Dermis blood vessel endothelial cell (primary cell): ENCODE measurements at places on chromosomes 5 and 9. TPM values are rescaled to one million over a fixed set of nuclear protein-coding genes. Genes with fewer than 3 reads are reported as not detected.

GRCh38 chr5:77011498-77011897 is 18.7 kb upstream of the AGGF1 start:
- DNase-seq, result no peak

GRCh38 chr5:154365823-154366222 is 80.0 kb upstream of the SAP30L start:
- peak; percentile 42 for DNase-seq

The DND1 gene
- 0.14 and 0.68 TPM in 2 replicates for total RNA-seq

The GAS1 gene
- 1.4 and 1.5 TPM in 2 replicates for total RNA-seq

The C8G gene
- 1.7 TPM in 1 of 2 replicates, not detected in the other for total RNA-seq

GRCh38 chr5:6711409-6712141 is 1.7 kb upstream of the TENT4A start:
- no peak for DNase-seq

The PAX5 gene
- not detected in 2 replicates for total RNA-seq

The DMGDH gene
- 0.68 and 1.4 TPM in 2 replicates for total RNA-seq

DNA sequence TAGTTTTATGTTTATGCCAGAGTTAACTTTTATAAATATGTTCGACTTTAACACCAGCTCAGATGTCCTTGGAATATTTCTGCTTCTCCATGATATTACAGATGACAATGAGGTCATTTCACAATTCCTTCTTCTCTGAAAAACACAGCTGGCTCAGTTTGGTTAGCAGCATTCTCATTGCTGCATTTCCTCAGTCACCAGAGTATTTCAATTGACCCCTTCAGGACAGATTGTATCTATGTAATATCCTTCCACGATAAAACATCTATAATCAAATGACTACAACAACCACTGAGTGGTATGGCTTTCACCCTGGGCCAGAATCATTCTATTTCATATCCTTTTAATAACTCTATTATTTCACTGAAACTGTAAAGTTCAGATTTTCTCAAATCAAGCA is 148.7 kb downstream of the OXCT1 start:
- no peak for DNase-seq

- no peak for DNase-seq
Observed at GRCh38 chr5:122356855-122357254, 44.8 kb downstream of the SNCAIP start.

- DNase-seq, result peak; percentile 1
Observed at GRCh38 chr5:13477118-13477737, 467.3 kb downstream of the DNAH5 start.

- DNase-seq, result no peak
Observed at GRCh38 chr9:124292696-124293593, 35.2 kb downstream of the NEK6 start.

- DNase-seq, result no peak
Observed at GRCh38 chr5:168086104-168086610, 205.3 kb upstream of the WWC1 start.

GRCh38 chr5:1737790-1738405 is 61.7 kb downstream of the MRPL36 start:
- peak; percentile 59 for DNase-seq

GRCh38 chr5:163964671-163965070 is 459.3 kb downstream of the MAT2B start:
- peak; percentile 49 for DNase-seq

DNA sequence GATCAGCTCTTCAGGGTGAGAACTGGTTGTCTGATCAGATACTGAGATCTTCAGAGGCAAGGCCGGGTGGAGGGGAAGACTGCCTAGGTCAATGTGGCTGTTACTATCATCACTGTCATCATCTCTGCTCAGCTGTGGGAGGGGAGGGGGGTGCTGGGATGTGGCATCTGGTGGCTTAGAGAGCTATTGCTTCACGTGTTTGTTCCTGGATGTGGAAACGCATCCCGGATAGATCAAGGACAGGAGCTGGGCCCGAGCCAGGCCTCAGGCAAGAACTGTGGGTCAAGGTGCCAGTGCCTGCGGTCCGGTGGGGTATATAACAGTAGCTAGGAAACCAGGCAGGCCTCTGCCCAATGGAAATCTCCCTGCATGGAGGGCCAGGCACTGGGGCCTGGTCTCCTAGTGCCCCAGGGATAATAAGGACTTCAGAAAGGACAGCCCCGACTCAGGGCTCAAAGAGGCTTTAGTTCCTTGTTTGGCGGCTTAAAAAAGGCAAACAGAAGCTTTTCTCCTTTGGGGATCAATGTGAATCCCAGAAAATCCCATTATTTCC is 30.3 kb upstream of the TIFAB start:
- DNase-seq, result no peak

The PCA3 gene
- under 0.01 and 0.33 TPM in 2 replicates for total RNA-seq

The SNX2 gene
- total RNA-seq, result 86.9 and 105 TPM in 2 replicates

DNA sequence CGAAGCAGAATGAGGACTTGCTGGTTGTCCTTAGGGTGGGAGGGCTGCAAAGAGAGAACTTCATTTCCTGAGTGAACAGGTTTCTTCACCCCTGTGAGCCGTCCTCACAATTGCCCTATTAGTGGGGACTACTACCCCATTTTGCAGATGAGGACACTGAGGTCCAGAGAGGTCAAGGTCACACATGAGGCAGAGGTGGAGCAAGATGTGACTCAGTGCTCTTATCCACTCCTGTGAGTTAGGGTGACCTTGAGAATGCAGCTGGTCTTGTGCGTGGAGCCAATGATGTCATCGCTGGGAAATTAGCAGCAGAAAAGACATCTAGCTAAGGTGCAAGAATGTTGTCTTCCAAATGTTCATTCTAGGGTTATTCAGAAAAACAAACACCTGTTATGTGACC is 26.9 kb downstream of the GPRIN1 start:
- DNase-seq, result peak; percentile 7

- peak; percentile 89 for DNase-seq
Observed at GRCh38 chr5:72597456-72597948, 90.3 kb upstream of the ZNF366 start.

DNA sequence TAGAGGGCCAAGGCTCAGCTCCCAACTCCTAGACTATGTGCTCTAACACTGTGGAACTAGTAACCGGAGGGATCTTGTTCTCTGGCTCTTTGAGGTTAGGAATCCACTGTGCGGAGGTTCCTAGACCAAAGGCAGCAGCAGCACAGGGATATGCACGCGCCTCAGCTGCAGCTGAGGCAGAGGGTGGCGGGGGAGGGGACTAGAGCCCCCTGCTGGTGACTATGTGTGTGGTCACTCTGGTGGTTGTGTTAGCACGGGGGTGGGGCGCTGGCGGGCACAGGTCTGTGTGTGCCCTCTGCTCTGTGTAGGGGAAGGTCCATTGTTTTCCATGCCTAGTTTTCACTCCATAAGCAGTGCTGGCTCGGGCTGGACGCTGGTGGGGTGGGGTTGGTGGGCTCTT is 458.0 kb upstream of the IZUMO3 start:
- DNase-seq, result no peak

The P4HA2 gene
- total RNA-seq, result 55.7 and 62.8 TPM in 2 replicates

- DNase-seq, result no peak
Observed at GRCh38 chr9:38195737-38196161, 126.7 kb upstream of the SHB start.

GRCh38 chr5:145829708-145830361 is 5.3 kb downstream of the PRELID2 start:
- peak; percentile 45 for DNase-seq

The BARHL1 gene
- not detected in 2 replicates for total RNA-seq

GRCh38 chr5:137914758-137915157 is 25.5 kb downstream of the PKD2L2 start:
- DNase-seq, result no peak

The SELENOP gene
- total RNA-seq, result 73.3 and 79.4 TPM in 2 replicates

GRCh38 chr5:86864051-86864450 is 246.3 kb downstream of the COX7C start:
- DNase-seq, result no peak

DNA sequence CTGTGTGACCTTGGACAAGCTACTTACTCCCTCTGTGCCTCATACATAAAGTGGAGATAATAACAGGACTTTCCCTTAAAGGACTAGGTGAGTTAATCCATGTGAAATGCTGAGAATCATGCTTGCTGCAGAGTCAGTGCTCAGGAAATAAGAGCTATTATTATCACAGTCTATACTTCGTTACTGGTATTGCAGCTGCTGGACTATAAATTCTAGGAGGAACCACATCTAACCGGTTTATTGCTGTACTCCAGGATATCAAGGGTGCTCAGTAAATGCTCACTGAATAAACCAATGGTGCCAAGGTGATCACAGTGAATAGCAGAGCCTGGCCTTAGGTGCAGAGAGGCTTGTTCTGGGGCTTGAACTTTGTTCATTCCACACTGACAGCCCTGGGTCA is 69.3 kb downstream of the HSPA4 start:
- no peak for DNase-seq

DNA sequence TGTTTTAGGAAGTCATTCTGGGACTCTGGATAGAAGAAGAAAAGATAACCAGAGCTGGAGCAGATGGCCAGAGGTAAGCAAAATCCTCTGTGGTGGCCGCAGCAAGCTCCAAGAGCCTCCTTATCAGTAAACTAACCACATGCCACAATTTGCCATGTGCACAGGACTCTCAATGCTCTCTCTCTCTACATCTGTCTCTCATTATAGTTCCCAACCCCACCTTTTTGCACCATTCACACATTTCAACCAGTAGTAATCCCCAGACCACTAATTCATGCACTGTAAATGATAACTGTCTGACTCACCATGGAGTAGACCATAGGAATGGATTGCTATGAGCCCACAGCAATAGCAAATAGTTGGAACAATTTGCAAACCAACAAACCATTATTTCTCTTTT is 526.1 kb downstream of the TLR4 start:
- DNase-seq, result no peak

DNA sequence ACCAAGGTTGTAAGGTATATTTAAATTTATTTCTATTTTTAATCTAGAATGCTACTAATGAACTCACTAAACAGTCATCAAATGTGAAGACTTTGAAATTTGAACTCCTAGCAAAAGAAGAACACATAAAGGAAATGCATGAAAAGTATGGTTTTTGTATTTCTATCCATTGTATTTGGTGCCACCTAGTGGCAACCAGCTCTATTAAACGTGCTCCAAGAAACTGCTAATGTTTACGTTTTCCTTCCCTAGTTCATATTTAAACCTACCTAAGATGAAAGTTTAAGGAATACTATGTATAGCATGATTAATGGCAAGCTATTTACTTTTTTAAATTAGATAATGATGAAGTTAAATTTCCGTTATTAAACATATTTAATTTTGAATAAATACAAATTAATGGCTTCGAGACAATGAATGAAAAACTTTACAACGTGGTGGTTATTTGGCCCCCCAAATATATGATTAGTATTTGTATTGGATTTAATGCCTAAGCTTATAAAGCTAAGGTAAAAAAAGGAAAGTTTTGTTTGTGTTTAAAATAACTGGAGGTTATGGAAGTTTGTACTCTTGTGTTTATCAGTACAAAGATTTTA is 115.9 kb upstream of the SH3GL2 start:
- DNase-seq, result peak; percentile 74

DNA sequence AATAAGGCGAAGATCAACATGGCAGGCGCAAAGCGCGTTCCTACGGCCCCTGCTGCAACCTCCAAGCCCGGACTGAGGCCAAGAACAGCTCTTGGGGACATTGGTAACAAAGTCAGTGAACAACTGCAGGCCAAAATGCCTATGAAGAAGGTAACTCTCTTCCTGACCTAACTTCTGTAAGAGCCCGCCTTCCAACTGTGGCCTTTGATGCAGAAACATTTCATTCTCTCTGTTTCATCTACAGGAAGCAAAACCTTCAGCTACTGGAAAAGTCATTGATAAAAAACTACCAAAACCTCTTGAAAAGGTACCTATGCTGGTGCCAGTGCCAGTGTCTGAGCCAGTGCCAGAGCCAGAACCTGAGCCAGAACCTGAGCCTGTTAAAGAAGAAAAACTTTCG is 979 bp downstream of the CCNB1 start:
- no peak for DNase-seq

The ST8SIA4 gene
- 3.1 and 4.3 TPM in 2 replicates for total RNA-seq

GRCh38 chr9:81032831-81033230 is 656.5 kb downstream of the TLE1 start:
- DNase-seq, result no peak

The MYOZ3 gene
- total RNA-seq, result 0.17 and 0.37 TPM in 2 replicates

- peak; percentile 59 for DNase-seq
Observed at GRCh38 chr9:137138722-137139467, at the start of gene GRIN1. Gene GRIN1 (plus strand): TSS chr9:137139154. CDS start chr9:137139487, 333 bp downstream.

GRCh38 chr5:375921-376798 is 54.6 kb downstream of the AHRR start:
- no peak for DNase-seq

GRCh38 chr5:168697034-168697720 is 118.0 kb upstream of the PANK3 start:
- no peak for DNase-seq

GRCh38 chr9:7691909-7692308 is 107.7 kb downstream of the DMAC1 start:
- DNase-seq, result no peak

DNA sequence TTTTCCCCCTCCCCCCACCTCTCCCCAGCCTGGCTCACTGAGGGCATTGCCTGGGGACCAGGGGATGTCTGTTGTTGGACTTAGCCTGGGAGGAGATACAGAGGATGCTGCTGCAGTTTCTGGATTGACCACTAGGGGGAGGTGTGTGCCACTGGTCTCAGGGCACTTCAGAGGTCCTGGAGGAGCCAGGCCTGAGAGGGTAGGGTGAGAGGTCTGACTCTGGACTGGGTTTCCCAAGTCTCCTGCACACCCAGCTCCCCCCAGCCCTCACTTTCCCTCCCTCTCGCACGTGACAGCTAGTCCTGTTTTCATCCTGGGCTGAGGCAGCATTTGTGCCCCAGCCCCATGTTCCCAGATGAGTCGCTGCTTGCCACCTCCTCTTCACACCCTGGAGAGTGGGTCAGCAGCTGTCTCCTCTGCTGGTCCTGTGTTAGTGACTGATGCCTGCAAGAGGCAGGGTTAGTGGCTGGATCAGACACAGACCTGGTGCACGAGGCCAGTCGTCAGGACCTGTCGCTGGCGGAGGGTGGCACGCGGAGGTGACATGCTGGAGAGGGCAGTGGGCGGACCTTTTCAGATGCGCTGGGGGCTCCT is 4.4 kb downstream of the IL3 start:
- DNase-seq, result peak; percentile 89

- DNase-seq, result no peak
Observed at GRCh38 chr5:135423846-135424168, 23.3 kb downstream of the DCANP1 start.

GRCh38 chr5:173845321-173845720 is 42.8 kb upstream of the CPEB4 start:
- DNase-seq, result no peak

GRCh38 chr5:15183520-15183919 is 311.9 kb upstream of the ANKH start:
- no peak for DNase-seq

DNA sequence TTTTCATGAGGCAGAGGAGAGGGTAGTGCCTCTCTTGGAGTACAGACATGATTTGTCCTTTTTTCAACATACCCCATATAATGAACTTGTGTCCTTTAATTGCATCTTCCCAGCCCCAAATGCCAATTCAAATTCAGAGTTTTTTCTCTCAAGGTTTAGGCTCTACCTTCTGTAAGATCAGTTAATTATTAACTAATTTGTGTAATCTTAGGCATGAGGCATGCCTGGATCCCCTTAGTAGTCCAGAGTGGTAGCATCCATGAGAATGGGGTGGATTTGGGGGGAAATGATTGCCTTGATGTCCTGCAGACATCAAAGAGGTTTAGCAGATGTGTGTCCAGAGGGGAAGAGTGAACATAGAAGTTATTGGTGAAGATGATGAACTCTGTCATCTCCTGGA is 533.3 kb downstream of the LRRC70 start:
- no peak for DNase-seq
